ENCODE measurements at places on chromosomes 3 and 15. TPM values are rescaled to one million over a fixed set of nuclear protein-coding genes. Genes with fewer than 3 reads are reported as not detected.

The PDCD10 gene
- 65.7 TPM for total RNA-seq

The CAPN3 gene
- total RNA-seq = not detected

The CLEC3B gene
- not detected for total RNA-seq

The CHAC1 gene
- 16.6 TPM for total RNA-seq

The DISP2 gene
- total RNA-seq = 0.81 TPM

The CCDC39 gene
- not detected for total RNA-seq

The PLS1 gene
- 40.3 TPM for total RNA-seq

The IQCH gene
- 1.9 TPM for total RNA-seq

The B3GALNT1 gene
- total RNA-seq = not detected

The CCR8 gene
- not detected for total RNA-seq

The NEK11 gene
- 4.8 TPM for total RNA-seq

The TIGIT gene
- total RNA-seq = not detected

The ATP2B2 gene
- not detected for total RNA-seq

The PIF1 gene
- 77.4 TPM for total RNA-seq

The PTX3 gene
- total RNA-seq = not detected

The PARL gene
- 45.2 TPM for total RNA-seq

The FSIP1 gene
- total RNA-seq = 0.48 TPM

The ATXN7 gene
- total RNA-seq = 6.3 TPM

The ADIPOQ gene
- not detected for total RNA-seq

The DNAH12 gene
- 0.05 TPM for total RNA-seq

The NRROS gene
- total RNA-seq = not detected

The C15orf62 gene
- total RNA-seq = 8.4 TPM

The ANKDD1A gene
- 0.60 TPM for total RNA-seq

The IMPG2 gene
- not detected for total RNA-seq

The RMDN3 gene
- 33.2 TPM for total RNA-seq

The NME9 gene
- 0.21 TPM for total RNA-seq

The MOBP gene
- not detected for total RNA-seq

The CYP1A1 gene
- total RNA-seq = 2.0 TPM

The STRIT1 gene
- total RNA-seq = not detected

The CEMIP gene
- 7.3 TPM for total RNA-seq

The MKRN2OS gene
- 0.60 TPM for total RNA-seq

The CMTM8 gene
- 8.6 TPM for total RNA-seq

The FAM43A gene
- total RNA-seq = 0.57 TPM

The BFSP2 gene
- not detected for total RNA-seq

The LINS1 gene
- total RNA-seq = 7.3 TPM

The CD80 gene
- not detected for total RNA-seq

The ST3GAL6 gene
- 3.6 TPM for total RNA-seq

The KLHL40 gene
- not detected for total RNA-seq

The C2CD4A gene
- 0.10 TPM for total RNA-seq

The CACNA1D gene
- total RNA-seq = 17.1 TPM

The GOLGA8G gene
- not detected for total RNA-seq

The SLC9C1 gene
- total RNA-seq = not detected

The CDC25A gene
- total RNA-seq = 33.6 TPM

The UBAP1L gene
- 1.4 TPM for total RNA-seq

The DPPA4 gene
- total RNA-seq = not detected

The LRRC31 gene
- total RNA-seq = 0.48 TPM

The POPDC2 gene
- total RNA-seq = 0.16 TPM

The MEGF11 gene
- total RNA-seq = 0.51 TPM
